ENCODE measurements at places on chromosomes 16 and 17. TPM values are rescaled to one million over a fixed set of nuclear protein-coding genes. Genes with fewer than 3 reads are reported as not detected.

The LRRC46 gene
- 0.28 TPM for total RNA-seq

The SMIM5 gene
- 3.0 TPM for total RNA-seq

DNA sequence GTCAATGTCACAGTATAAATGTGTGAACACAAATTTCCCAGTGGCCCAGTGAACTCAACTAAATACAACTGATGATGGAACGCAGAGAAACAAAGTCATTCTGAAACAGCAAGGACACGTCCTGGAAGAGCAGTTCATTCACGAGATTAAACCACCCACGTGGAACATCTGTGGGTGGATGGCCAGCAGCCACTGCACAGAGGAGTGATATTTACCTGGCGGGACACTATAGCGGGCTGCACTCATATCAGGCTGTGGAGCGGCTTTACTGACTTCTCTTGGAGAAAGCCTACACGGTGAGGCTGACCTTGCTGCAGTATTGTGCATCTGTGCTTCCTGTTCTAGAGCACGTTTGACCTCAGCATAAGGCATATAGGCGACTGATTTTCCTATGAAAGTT lies 87.3 kb downstream of the TTC19 start:
- no peak overlapping the region for H3K4me3 ChIP-seq
- peaks cover 1% of the 10 kb centered on the region for H3K36me3 ChIP-seq
- H3K27ac ChIP-seq = no peak overlapping the region
- no peaks in the 10 kb centered on the region for H3K27me3 ChIP-seq
- peaks cover 22% of the 10 kb centered on the region for H3K4me1 ChIP-seq

The UBN1 gene
- total RNA-seq = 16.4 TPM

The EVPLL gene
- not detected for total RNA-seq

The CRHR1 gene
- total RNA-seq = not detected

DNA sequence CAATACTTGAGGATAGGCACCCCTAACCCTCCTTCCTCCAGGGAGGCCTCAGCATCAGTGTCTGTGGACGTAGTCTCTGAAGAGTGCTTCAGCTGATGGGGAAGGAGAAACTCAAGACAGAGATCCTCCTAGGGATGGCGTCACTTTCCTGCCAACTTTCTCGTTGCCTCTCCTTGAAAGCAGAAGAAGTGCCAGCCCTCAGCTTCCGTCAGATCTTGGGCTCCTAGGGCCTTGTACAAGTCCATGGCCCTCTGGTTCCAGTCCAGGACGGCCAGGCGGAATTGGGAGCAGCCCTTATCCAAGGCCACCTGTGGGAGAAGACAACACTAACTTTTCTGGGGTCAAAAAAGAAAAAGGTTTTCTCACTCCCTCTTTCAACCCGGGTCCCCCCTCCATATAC lies 1.3 kb downstream of the SAT2 start:
- H3K4me1 ChIP-seq = peaks cover 17% of the 10 kb centered on the region
- H3K27me3 ChIP-seq = no peaks in the 10 kb centered on the region
- peak overlapping the region; percentile 77 for H3K4me3 ChIP-seq
- peaks cover 9% of the 10 kb centered on the region for H3K36me3 ChIP-seq
- H3K27ac ChIP-seq = peak overlapping the region; percentile 97

The KRTAP2-1 gene
- not detected for total RNA-seq

DNA sequence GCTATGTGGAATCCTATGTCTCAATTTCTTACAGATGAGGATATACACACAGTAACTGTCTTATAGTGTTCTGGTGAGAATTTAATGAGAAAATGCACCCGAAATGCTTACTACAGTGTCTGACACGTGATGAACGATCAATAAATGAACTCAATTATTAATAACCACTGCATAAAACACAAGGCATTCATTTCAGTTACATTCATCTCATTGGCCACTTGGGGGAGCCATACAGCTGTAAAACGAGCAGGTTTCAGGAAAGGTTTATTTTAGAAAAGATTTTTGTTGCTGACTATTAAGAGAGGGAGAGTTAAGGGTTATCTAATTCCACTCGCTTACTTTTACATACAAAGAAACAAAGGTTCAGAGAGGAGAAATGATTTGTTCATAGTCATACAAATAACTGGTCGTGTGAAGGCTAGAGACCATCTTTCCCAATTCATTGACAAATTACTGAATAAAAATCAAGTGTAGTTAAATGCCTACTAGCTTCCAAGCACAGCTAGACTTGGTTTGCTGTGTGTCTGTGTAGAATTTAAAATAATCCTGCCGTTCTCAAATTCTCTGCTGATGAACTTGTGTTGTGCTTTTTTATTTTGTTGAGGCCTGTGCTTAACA lies 160.1 kb downstream of the MAP2K4 start:
- H3K27ac ChIP-seq = peak overlapping the region; percentile 60
- H3K36me3 ChIP-seq = no peaks in the 10 kb centered on the region
- no peaks in the 10 kb centered on the region for H3K27me3 ChIP-seq
- no peak overlapping the region for H3K4me3 ChIP-seq
- no peak for DNase-seq

DNA sequence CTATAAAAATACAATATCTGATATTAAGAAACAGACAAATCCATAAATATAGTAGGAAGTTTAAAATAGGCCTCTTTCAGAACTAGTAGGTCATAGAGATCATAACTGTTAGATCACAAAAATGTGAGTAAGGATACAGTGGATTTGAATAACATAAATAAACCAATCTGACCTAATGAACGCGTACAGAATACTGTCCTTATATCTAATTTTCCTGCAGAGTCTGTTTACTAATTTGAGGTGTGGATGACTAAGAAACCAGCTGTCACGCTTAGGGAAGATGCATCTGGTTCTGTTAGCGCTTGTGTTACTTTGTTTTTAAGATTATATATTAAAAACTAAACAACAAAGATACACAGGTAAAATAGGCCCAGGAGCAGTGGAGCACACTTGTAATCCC lies 14.8 kb downstream of the CPD start:
- peaks cover 26% of the 10 kb centered on the region for H3K36me3 ChIP-seq
- no peak overlapping the region for H3K4me3 ChIP-seq
- DNase-seq = no peak
- H3K27ac ChIP-seq = no peak overlapping the region
- no peaks in the 10 kb centered on the region for H3K4me1 ChIP-seq
- H3K27me3 ChIP-seq = no peaks in the 10 kb centered on the region

GRCh38 chr16:28297784-28298510 lies 5.6 kb downstream of the SBK1 start:
- H3K36me3 ChIP-seq = no peaks in the 10 kb centered on the region
- no peak overlapping the region for H3K4me3 ChIP-seq
- no peak for DNase-seq
- H3K27me3 ChIP-seq = peaks cover 14% of the 10 kb centered on the region

The PEX12 gene
- total RNA-seq = 4.6 TPM

GRCh38 chr16:1345087-1345486 lies 6.6 kb downstream of the TSR3 start:
- DNase-seq = no peak
- no peak overlapping the region for H3K27ac ChIP-seq
- H3K27me3 ChIP-seq = no peaks in the 10 kb centered on the region
- H3K4me3 ChIP-seq = no peak overlapping the region
- H3K36me3 ChIP-seq = peaks cover 13% of the 10 kb centered on the region

DNA sequence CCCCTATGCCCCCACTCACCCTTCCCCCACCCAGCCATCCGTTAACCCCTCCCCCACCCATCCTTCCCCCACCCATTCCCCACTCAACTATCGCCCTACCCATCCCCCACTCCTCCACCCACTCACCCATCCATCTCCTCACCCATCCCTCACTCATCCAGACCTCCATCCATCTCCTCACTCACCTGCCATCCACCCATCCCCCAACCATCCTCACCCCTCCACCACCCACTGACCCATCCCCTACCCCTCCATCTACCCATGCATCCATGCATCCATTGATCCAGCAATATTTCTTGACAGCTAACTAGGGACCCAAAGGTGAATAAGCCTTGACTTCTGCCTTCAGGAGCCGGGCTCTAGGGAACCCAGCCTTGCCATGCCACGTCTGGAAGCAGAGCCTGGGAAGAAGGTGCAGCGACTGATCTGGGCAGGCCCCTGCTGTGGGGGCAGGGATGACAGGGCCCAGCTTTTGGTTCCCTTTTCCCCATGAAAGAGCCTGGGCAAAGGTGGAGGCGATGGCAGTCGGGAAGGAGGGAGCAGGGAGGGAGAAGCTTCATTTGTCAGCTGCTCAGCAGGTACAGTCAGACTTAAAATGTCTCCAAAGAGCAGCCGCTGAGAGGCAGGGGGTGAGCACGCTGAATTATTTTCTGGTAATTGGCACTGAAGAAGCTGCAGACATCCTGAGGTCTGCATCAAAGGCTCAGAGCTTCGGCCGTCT lies 23.1 kb upstream of the DOC2B start:
- no peaks in the 10 kb centered on the region for H3K27me3 ChIP-seq
- no peak overlapping the region for H3K4me3 ChIP-seq
- H3K4me1 ChIP-seq = no peaks in the 10 kb centered on the region
- no peak overlapping the region for H3K27ac ChIP-seq
- no peaks in the 10 kb centered on the region for H3K36me3 ChIP-seq
- DNase-seq = peak; percentile 42

The HID1 gene
- total RNA-seq = 7.6 TPM

GRCh38 chr16:80594756-80595155 lies 54.0 kb downstream of the DYNLRB2 start:
- H3K4me1 ChIP-seq = no peaks in the 10 kb centered on the region
- no peak overlapping the region for H3K4me3 ChIP-seq
- H3K27ac ChIP-seq = no peak overlapping the region
- no peaks in the 10 kb centered on the region for H3K36me3 ChIP-seq
- DNase-seq = no peak

- H3K27ac ChIP-seq = no peak overlapping the region
- DNase-seq = no peak
- no peaks in the 10 kb centered on the region for H3K27me3 ChIP-seq
- H3K4me1 ChIP-seq = no peaks in the 10 kb centered on the region
- peaks cover 11% of the 10 kb centered on the region for H3K36me3 ChIP-seq
These were observed 12.4 kb downstream of the AMZ2 start for GRCh38 chr17:68260051-68260762.

GRCh38 chr17:44655983-44656710 lies at the start of gene MEIOC:
TSS of gene MEIOC (plus strand) at chr17:44656468. CDS start at chr17:44656614, 146 bp downstream.
- no peak within 1 kb of the TSS for H3K27ac ChIP-seq
- peaks cover 35% of the 10 kb centered on the region for H3K27me3 ChIP-seq
- H3K4me3 ChIP-seq = peak within 1 kb of the TSS; percentile 31
- no peak for DNase-seq

- H3K27ac ChIP-seq = no peak overlapping the region
- no peaks in the 10 kb centered on the region for H3K27me3 ChIP-seq
- H3K4me1 ChIP-seq = no peaks in the 10 kb centered on the region
- no peak overlapping the region for H3K4me3 ChIP-seq
- no peak for DNase-seq
These were observed 185.5 kb upstream of the SOX9 start for GRCh38 chr17:71935341-71935740.

The RNF166 gene
- total RNA-seq = 21.4 TPM

GRCh38 chr16:30658731-30659506 lies 688 bp downstream of the FBRS start:
- peak; percentile 94 for DNase-seq
- no peaks in the 10 kb centered on the region for H3K27me3 ChIP-seq
- H3K27ac ChIP-seq = peak overlapping the region; percentile 98
- H3K4me1 ChIP-seq = no peaks in the 10 kb centered on the region

- no peaks in the 10 kb centered on the region for H3K4me1 ChIP-seq
- H3K4me3 ChIP-seq = no peak overlapping the region
- no peak for DNase-seq
- H3K27ac ChIP-seq = no peak overlapping the region
- no peaks in the 10 kb centered on the region for H3K36me3 ChIP-seq
- H3K27me3 ChIP-seq = no peaks in the 10 kb centered on the region
These were observed 255.7 kb downstream of the SHISA9 start for GRCh38 chr16:13157082-13157481.

DNA sequence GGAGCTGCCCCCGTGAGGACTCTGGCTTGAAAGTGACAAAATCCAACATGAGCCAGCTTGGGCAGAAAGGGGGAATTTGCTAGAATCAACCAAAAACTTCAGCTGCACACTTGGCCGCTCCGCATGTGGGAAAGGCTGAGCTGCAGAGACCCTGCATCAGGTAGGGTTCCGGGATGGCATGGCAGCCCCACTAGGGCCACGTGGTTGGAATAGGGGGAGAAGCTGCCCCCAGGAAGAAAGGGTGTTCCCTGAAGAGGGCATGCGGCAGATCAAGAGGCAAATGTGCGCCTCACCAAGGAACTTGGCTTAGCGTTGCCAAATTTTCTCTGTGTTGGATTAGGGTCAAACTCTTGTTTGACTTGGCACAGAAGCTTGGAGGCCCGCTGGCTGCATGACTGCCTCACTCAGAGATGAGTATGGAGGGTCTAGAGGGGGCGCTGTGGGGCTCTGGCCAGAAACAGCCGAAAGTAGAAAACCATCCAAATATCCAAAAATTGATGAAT lies 29.2 kb upstream of the WFIKKN2 start:
- no peak overlapping the region for H3K4me3 ChIP-seq
- DNase-seq = no peak
- no peaks in the 10 kb centered on the region for H3K4me1 ChIP-seq
- H3K36me3 ChIP-seq = no peaks in the 10 kb centered on the region
- no peaks in the 10 kb centered on the region for H3K27me3 ChIP-seq

GRCh38 chr16:29028457-29029167 lies 43.8 kb downstream of the LAT start:
- peaks cover 7% of the 10 kb centered on the region for H3K27me3 ChIP-seq
- H3K4me3 ChIP-seq = no peak overlapping the region
- no peak overlapping the region for H3K27ac ChIP-seq

- no peak for DNase-seq
- H3K27me3 ChIP-seq = no peaks in the 10 kb centered on the region
- H3K27ac ChIP-seq = peak overlapping the region; percentile 71
- H3K36me3 ChIP-seq = no peaks in the 10 kb centered on the region
- no peaks in the 10 kb centered on the region for H3K4me1 ChIP-seq
- no peak overlapping the region for H3K4me3 ChIP-seq
These were observed 115.1 kb downstream of the PRKCB start for GRCh38 chr16:23950898-23951297.

GRCh38 chr16:64305663-64306062 lies 816.2 kb downstream of the CDH11 start:
- H3K4me3 ChIP-seq = no peak overlapping the region
- no peak overlapping the region for H3K27ac ChIP-seq
- no peaks in the 10 kb centered on the region for H3K27me3 ChIP-seq

DNA sequence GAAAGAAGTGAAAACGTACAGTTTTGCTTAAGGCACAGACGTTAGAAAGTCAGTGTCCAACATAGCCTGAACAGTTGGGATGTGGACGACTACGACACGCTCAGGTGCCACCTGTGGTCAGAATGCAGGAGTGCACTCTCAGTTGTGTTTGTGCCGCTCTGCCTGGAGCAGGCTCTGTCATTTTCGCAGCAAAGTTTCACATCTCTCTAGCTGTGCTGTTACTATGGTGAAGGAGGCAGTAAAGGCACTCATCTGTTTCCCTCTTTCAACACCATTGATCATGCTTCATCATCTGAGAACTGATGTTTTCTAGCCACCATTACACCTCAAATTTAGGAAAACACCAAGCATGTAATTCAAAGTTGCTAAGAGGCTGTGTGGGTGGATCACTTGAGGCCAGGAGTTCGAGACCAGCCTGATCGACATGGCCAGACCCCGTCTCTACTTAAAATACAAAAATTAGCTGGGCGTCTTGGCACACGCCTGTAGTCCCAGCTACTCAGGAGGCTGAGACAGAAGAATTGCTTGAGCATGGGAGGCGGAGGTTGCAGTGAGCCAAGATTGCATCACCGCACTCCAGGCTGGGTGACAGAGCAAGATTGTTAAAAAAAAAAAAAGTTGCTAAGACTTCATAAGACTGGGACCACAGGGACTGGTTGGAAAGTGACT lies 44.9 kb upstream of the DNAJA2 start:
- no peak overlapping the region for H3K27ac ChIP-seq
- H3K4me1 ChIP-seq = no peaks in the 10 kb centered on the region
- no peak for DNase-seq
- H3K4me3 ChIP-seq = no peak overlapping the region

- no peak overlapping the region for H3K4me3 ChIP-seq
- no peaks in the 10 kb centered on the region for H3K36me3 ChIP-seq
- no peaks in the 10 kb centered on the region for H3K4me1 ChIP-seq
- no peak overlapping the region for H3K27ac ChIP-seq
These were observed 180.9 kb upstream of the TOX3 start for GRCh38 chr16:52727849-52728248.
